ENCODE measurements at places on chromosomes 12 and 14. TPM values are rescaled to one million over a fixed set of nuclear protein-coding genes. Genes with fewer than 3 reads are reported as not detected.
A peak's percentile ranks its signal among the peaks of the same experiment; 100 is the strongest.

- DNase-seq, result peak; percentile 25
These were observed 40.6 kb downstream of the SPRING1 start for GRCh38 chr12:116697305-116697704.

DNA sequence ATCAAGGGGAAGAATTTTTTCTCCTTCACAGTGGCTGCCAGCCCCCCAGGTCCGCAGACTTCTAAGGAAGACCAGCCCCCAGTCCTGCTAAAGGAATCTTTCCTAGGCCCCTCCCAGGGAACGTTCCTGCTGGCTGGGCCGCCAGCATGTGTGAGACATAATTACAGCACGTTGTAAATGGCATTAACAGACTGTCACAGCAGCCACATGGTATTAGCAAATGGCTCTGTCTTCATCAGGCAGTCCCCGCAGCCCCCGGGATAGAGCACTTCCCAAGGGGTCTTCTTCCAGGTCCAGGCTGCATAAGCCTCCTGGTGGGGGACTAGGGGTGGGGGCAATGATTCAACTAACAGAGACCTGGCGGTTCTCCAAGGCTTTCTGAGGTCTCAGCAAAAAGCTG lies 34.9 kb upstream of the FAM222A start:
- DNase-seq, result no peak

GRCh38 chr12:110741341-110742095 lies 1.2 kb downstream of the PPP1CC start:
- DNase-seq, result peak; percentile 30

GRCh38 chr12:124150168-124150567 lies 144.7 kb upstream of the RFLNA start:
- DNase-seq, result no peak

C14orf180 gene
- total RNA-seq, result 0.18 TPM

CRACR2A gene
- total RNA-seq, result 5.4 TPM

C12orf50 gene
- 0.36 TPM for total RNA-seq

NAV3 gene
- 132 TPM for total RNA-seq

CISTR gene
- not detected for total RNA-seq

ESRRB gene
- total RNA-seq, result 8.3 TPM

SOCS2 gene
- total RNA-seq, result 45.9 TPM

PIGH gene
- 30.6 TPM for total RNA-seq
